Amygdala (tissue), 56 donors: ENCODE measurements at places on chromosomes 2 and 18.

GRCh38 chr2:86176597-86176996 lies 18.7 kb downstream of the IMMT start:
- DNase-seq, result no peak

GRCh38 chr18:60024345-60024744 lies 124.5 kb downstream of the PMAIP1 start:
- DNase-seq, result no peak

- no peak for DNase-seq
These were observed 270.3 kb downstream of the MREG start for GRCh38 chr2:215743066-215743465.

DNA sequence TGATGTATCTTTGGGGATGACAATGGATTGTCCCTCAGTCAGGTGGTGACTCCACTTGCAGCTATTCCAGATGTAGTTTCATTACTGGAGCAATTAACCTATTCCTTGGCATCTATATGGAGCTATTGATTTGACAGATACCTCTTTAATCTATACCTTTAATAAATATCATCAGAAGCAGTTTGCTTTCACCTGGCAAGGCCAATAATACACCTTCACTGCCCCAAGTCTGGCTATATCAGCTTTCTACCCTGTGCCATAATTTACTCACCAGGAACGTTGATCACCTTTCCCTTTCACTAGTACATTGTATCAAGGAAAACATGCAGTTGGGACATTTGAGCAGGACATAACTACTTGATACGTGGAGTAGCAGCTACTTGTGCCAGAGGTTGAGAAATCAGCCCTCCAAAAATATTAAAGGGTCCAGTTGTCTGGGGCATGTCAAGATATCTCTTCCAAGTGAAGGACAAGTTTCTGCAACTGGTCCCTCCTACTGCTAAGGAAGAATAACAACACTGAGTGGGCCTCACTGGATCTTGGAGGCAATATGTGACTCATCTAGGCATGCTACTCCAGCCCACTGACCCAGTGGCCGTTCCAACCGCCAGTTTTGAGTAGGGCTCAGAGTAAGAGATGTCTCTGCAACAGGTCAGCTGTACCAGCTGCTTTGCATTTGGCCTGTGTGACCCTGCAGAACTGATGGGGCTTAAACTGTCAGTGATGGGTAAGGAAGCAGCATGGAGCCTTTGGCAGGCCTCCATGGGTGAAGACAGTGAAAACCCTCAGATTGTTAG lies 67.0 kb downstream of the PSMG2 start:
- no peak for DNase-seq

GRCh38 chr2:163563336-163563735 lies 172.5 kb downstream of the FIGN start:
- no peak for DNase-seq

DNA sequence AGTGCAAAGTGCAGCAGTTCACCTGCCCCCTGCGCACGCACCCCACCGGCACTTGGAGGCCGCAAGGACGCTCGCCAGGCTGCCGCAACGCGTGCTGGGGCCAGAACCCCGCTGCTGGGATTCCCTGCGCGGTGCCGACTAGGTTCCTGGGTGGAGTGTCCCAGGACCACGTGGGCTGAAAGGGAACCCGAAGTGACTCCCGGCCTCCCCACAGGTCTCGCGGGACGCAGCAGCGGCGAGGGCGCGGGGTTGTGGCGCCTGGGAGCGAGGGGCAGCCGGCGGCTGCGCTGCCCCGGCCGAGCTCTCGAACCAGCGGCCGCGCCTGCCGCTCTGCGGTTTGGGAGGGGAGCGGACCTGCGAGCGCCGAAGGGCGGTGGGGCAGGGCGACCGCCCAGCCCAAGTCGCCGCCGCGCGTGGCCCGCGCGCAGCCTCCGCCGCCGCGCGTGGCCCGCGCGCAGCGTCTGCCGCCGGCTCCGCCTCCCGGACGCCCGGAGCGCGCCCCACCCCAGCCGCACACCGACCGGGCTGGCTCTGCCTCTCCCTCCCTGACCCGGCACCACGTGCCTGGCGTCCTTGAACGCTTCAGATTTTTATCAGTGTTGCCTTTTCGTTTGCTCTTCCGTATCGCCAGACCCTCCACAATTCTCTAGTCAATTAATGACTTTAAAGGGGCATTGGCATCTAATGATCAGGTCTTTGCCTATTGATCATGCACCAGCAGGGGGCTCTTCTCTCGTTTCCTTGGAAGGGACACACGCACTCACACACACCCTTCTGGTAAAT lies at the start of gene FTCDNL1:
FTCDNL1 (minus strand) TSS at position 475 of the 783 bp plus-strand sequence. CDS start 2,230 bp downstream, outside the sequence.
- peak; percentile 71 for DNase-seq

DNA sequence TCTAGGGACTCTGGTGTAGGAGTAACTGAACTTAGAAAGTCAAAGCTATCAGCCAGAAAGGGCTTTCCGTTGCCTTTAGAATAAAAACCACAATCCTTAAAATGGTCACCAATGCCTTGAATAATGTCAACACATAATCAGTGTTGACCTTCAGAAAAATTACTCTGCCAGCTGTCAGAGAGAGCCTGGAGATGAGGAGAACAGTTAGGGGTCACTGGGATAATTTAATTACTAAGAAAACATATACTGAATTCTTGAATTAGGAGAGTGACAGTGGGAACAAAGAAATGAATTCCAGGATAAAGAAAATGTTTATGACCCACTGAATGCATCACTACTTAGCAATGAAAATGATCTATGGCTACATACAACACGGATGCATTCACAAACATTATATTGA lies 23.4 kb upstream of the UGP2 start:
- no peak for DNase-seq

- DNase-seq, result no peak
These were observed 1.8 kb upstream of the CPO start for GRCh38 chr2:206937555-206937954.

- no peak for DNase-seq
These were observed 11.3 kb downstream of the TMEM247 start for GRCh38 chr2:46490521-46491141.

GRCh38 chr18:4831791-4832375 lies 365.2 kb downstream of the AKAIN1 start:
- no peak for DNase-seq

- no peak for DNase-seq
These were observed 224.8 kb downstream of the SOCS6 start for GRCh38 chr18:70513502-70514171.

DNA sequence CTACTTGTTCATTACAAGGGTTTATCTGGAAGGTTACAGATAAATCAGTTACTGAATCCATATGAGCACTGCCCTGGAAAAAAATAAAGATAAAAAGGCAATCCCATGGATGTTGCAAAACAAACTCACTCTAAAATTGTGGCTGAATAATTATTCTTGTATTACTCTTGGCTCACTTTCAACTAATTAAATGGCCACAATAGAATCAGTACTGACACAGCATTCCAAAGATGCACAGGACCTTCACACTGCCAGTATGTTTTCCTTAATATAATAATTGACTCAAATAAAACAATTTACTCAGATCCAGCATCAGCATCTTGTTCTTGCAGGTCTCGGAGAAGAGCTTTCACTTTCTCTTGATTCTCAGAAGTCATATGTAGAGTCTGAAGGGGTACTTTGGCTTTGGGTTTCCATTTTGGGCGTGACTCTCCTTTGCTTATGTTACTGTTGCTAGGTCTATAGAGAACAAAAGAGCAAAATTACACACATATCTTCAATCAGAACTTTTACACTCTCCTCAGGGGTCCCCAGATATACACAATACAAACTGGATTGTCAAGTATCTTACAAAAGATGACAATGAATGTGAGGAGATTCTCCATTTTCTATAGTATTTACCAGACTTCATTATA lies 12.6 kb downstream of the DHX57 start:
- no peak for DNase-seq

DNA sequence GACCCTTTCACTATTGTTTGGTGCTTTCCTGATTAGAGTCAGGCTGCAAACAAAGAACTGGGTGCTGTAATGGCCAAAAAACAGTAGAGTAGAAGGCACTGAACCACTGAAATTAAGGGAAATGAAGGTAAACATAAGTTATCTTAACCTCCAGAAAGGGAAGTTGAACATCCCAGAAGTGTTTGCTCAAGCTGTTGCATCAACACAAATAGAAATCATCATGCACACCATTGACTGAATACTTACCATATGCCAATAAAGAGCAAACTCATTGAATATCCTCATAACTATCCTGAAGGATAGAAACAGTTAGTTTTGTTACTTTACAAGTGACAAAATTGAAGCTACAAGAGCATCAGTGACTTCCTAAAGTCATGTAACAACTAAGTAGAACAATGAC lies 477.4 kb upstream of the CHST9 start:
- DNase-seq, result no peak

GRCh38 chr2:181420259-181421130 lies 36.7 kb upstream of the ITGA4 start:
- no peak for DNase-seq

- DNase-seq, result no peak
These were observed 250.0 kb downstream of the DSEL start for GRCh38 chr18:67266246-67267237.

GRCh38 chr2:137865954-137866540 lies 98.2 kb upstream of the HNMT start:
- no peak for DNase-seq

DNA sequence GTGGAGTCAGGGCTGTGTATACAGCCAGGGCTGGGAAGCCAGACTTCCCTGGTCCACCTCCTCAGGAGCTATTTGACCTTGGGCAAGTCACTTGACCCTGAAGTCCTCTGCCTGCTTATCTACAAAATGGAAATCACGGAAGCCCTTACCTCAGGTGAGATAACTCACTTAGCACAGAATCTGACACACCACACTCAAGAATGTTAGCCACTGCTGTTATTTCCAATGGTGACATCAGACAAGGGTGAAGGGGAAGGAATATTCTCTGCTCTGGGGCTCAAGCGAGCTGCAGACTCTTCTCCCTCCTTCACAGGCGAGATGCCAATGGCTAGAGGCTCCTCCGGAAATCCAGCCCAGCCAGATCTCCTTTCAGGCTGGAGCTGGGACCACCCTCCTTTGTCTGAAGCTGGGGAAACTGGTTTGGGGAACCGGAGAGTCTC lies 189.6 kb downstream of the HAUS1 start:
- no peak for DNase-seq

GRCh38 chr2:233108611-233109490 lies 48.7 kb downstream of the INPP5D start:
- no peak for DNase-seq

- DNase-seq, result no peak
These were observed 152.9 kb upstream of the SESTD1 start for GRCh38 chr2:179417436-179417949.

- no peak for DNase-seq
These were observed 36.5 kb downstream of the CNGA3 start for GRCh38 chr2:98382739-98383138.

DNA sequence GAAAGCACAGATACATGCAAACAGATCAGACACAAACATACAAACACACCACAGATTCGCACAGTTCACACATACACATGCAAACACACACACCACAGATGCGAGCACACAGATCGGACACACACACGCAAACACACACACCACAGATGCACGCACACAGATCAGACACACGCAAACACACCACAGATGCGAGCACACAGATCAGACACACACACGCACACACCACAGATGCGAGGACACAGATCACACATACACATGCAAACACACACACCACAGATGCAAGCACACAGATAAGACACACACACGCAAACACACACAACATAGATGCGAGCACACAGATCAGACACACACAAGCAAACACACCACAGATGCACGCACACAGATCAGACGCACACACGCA lies 149.0 kb downstream of the PXDN start:
- DNase-seq, result no peak

- no peak for DNase-seq
These were observed 5.8 kb upstream of the MRPL33 start for GRCh38 chr2:27765621-27766286.

DNA sequence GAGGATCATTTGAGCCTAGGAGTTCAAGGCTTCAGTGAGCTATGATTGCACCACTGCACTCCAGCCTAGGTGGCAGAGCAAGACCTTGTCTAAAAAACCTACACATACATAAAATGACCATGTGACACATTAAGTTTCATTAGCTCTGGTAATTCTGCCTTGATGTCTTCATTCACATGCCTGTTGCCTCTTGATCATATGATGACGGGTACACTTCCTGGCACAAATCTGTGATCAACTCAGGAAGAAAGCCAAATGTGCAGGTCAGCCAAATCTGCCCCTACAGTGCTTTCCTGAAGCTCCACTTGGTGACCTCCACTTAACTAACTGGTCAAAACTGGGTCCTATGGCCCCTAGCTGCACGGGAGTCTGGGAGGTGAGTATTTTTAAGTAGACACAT lies 54.4 kb upstream of the B3GNT7 start:
- no peak for DNase-seq

DNA sequence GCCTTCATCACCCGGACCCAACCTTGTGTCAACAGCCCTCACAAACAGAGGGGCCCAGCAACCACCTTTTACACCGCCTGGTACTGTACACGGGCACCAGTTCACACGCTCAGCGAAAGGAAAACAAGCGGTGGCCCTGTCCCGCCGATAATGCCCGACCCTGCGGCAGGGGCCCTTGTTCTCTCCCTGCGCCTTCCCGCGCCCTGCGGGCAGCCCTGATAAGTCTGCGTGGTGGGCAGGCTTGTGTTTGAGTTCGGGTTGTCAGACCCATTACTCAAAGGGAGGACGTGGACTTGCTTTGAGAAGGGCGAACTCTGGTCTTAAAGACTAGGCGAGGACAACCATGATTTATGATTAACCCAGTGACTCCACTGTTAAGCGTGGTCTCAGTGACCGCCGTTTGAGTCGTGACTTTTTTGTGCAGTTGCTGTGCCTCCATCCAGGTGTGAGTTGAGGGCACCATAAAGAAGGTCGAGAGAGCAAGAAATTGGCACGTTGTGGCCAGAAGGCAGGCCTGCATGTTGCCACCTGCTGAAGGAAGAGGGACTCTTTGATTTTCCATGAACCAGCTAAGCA lies 167.4 kb upstream of the GATA6 start:
- DNase-seq, result no peak

- DNase-seq, result peak; percentile 10
These were observed 30.8 kb upstream of the ACYP2 start for GRCh38 chr2:54084600-54084999.
